ENCODE measurements at places on chromosomes 13 and 19.

DNA sequence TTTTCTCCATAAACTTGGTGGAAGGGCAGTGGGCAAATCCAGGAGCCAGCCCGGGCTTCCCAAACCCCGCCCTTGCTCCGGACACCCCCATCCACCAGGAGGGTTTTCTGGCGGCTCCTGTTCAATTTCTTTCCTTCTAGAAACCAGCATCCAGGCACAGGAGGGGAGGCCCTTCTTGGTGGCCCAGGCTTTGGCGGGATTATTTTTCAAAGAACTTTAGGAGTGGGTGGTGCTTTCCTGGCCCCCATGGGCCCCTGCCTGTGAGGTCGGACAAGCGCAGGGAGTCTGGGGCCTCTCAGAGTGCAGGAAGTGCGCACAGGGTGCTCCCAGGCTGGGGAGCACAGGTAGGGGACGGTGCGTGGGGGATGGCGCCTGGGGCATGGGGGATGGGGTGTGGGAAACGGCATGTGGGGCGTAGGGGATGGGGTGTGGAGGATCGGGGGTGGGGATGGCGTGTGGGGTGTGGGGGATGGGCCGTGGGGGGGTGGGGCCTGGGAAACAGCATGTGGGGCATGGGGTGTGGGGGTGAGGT lies 396 bp downstream of the F7 start:
- DNase-seq, result no peak

GRCh38 chr19:51101171-51101865 lies 6.9 kb downstream of the CTU1 start:
- DNase-seq, result no peak

DNA sequence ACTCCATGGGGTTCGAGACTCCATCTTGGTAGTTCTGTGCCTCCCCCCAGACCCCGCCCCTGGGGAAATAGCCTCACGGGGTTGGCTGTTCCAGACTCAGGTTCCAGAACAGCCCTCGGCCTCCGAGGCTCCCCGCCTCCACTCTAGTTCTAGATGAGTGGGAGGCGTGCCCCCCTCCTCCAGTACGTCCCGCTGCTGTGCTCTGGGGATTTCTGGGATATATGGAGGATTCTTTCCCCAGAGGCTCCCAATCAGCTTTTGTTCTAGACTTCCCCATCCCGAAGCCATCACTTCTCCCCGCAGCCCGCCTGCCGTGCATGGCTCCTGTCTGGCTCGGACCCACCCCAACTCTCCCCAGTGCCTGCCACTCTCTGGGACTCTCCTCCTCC lies 1.9 kb upstream of the CACNG7 start:
- no peak for DNase-seq

- no peak for DNase-seq
Observed at GRCh38 chr13:85108356-85108755, 690.9 kb downstream of the SLITRK6 start.

DNA sequence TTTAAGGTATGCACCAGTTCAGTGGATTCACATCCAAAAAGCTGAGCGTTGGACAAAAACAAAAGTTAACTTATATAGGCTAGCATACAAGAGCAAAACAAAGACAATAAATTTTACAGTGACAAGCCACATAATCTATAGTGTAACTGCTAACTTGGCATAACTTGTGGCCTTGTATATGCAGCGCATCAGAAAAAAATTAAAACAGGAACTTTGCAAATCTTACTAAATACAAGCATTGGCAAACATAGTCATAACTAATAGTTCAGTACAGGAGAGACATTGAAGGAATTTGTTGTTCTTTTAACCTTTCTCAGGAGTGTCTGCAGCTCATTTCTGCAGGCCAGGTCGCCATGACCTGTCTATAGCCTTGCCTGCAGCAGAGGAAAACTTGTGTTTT lies 54.6 kb downstream of the OR10H4 start:
- no peak for DNase-seq

GRCh38 chr13:23292586-23292985 lies 111.8 kb downstream of the SGCG start:
- no peak for DNase-seq

GRCh38 chr19:33437393-33437820 lies 63.9 kb downstream of the CEBPG start:
- DNase-seq, result no peak

DNA sequence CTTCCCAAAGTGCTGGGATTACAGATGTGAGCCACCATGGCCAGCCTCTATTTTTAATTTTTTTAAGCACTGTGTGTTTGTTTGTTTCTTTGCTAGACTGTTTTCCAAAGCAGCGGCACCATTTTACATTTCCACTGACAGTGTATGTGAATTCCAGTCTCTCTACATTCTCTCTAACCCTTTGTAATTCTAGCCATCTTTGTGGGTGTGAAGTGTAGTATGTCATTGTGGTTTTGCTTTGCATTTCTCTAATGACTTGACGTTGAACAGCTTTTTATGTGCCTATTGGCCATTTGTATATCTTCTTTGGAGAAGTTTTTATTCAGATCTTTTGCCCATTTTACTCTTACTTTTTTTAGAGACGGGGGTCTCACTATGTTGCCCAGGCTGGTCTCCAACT lies 11.6 kb downstream of the PNPLA6 start:
- DNase-seq, result peak; percentile 33

GRCh38 chr19:49470615-49470978 lies 3.4 kb upstream of the FLT3LG start:
- no peak for DNase-seq

GRCh38 chr19:35347171-35347929 lies at the start of gene FFAR1:
TSS of gene FFAR1 (plus strand) at chr19:35347902. CDS start at chr19:35351552, 3,650 bp downstream.
- peak; percentile 75 for DNase-seq

GRCh38 chr13:28438598-28439334 lies 56.2 kb downstream of the FLT1 start:
- DNase-seq, result no peak

GRCh38 chr13:97574926-97575325 lies 141.0 kb downstream of the RAP2A start:
- DNase-seq, result peak; percentile 10

GRCh38 chr13:80033286-80033685 lies 307.6 kb downstream of the SPRY2 start:
- DNase-seq, result no peak

DNA sequence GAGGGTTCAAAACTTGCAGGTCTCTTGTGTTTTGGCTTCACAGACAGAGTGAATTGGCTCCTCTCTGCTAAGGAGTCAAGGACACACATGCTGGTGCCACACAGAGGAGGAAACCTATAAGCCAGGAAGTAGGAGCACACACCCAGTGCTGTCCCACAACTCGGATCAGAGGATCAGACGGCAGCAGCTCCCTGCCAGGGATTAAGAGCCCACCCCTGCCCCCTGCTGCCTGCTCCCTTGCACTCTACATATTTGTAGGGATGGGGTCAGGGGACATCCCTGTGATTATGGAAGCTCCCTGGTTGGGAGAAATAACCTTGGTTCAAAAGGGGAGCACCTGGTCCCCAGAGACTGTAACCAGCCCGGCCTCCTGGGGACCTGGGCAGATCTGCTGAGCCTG lies 77.5 kb upstream of the CLDN10 start:
- no peak for DNase-seq

GRCh38 chr19:16198370-16198651 lies 600 bp downstream of the AP1M1 start:
- no peak for DNase-seq

GRCh38 chr19:58395979-58396627 lies 647 bp downstream of the RNF225 start:
- DNase-seq, result peak; percentile 40

DNA sequence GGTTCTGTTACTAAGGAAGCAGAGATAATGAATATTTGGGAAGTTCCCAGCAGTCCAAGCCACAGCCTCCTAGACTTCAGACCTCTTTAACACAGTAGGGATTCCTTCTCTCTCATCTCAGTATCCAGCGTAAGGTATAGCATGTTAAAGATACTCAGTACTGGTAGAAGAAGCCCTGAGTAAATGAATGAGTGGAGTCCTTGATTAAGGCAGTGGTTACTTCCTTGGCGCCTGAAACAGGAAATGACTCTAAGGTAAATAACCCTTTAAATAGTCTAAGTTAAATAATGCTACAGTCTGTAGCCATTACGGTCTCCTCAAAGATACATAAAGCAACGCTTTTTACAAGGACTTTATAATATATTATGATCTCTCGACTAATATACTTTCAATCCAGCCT lies 650.8 kb upstream of the MIR17HG start:
- DNase-seq, result no peak

DNA sequence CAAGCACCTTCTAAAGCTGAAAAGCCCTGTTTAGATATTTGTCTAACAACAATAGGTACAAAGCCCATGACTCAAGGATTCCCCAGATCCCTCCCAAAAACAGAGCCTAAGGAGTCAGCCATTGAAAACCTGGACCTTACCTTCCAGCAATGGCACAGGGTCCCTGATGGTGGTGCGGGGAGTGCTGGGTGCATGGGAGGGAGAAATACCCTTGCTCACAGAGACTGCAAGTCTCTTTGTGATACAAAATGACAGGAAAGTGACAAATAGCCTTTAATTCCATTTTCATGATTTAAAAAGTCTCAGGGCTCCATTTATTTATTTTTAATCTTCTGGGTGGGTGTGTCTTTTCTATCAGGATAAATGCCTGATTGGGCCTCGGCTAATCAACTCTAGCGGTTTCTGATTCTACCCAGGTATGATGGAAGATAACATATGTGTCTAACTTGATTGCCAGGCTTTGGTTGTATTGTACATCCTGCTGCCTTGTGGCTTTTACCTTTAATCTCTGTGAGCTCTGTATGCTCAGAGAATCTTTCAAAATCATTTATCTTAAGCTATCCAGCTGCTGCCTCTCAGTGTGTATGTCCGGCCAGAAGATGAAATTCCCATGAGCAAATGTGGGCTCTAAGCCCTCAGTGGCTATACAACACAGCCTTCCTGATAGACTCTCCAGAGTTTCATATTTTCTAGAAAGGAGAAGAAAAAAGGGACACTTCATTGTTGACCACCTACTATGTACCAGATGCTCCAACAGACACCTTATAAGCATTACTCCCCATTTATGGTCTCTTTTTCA lies 54.6 kb upstream of the FAM124A start:
- no peak for DNase-seq

- no peak for DNase-seq
Observed at GRCh38 chr13:24650161-24650560, 30.0 kb upstream of the ATP12A start.

- DNase-seq, result no peak
Observed at GRCh38 chr19:45500918-45501729, 2.9 kb downstream of the PPM1N start.

GRCh38 chr19:19257836-19258588 lies 15.1 kb downstream of the TM6SF2 start:
- DNase-seq, result no peak

DNA sequence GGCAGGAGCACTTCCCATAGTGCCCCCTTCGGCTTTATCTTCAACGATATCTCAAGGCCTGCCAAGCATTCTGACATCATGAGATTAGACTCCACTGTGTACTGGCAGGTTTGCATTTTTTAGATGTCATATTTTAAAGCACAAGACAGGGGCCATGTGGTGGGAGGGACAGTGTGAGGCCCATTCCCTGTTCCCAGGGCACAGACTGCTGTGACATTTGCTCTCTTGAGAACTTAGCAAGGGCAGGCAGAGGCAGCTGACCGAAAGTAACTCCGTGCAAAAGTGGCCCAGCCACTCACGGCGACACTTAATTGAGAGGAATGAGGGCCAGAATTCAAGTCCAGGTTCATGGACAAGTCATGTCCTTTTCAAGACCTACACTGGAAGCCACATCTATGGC lies 201.8 kb downstream of the COL4A1 start:
- no peak for DNase-seq

- DNase-seq, result no peak
Observed at GRCh38 chr19:47172666-47173455, 42.2 kb downstream of the SAE1 start.

DNA sequence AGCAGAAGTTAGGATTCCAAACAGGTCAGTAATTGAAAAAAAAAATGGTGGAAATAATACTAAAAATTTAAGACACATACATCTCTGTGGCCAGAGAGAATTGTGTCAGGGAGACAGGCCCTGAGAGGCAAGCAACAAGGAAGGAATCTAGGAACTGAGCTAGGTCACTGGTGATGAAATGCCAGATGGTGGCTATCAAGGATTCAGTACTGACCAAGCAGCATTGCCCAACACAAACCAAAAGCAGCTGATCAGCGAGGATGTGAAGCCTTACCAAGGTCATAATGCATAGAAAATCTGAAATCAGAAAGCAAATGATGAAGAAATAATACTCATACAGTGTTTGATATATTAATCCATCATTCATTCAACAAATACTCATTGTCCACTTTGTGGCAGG lies 905.0 kb downstream of the GPC5 start:
- DNase-seq, result no peak

DNA sequence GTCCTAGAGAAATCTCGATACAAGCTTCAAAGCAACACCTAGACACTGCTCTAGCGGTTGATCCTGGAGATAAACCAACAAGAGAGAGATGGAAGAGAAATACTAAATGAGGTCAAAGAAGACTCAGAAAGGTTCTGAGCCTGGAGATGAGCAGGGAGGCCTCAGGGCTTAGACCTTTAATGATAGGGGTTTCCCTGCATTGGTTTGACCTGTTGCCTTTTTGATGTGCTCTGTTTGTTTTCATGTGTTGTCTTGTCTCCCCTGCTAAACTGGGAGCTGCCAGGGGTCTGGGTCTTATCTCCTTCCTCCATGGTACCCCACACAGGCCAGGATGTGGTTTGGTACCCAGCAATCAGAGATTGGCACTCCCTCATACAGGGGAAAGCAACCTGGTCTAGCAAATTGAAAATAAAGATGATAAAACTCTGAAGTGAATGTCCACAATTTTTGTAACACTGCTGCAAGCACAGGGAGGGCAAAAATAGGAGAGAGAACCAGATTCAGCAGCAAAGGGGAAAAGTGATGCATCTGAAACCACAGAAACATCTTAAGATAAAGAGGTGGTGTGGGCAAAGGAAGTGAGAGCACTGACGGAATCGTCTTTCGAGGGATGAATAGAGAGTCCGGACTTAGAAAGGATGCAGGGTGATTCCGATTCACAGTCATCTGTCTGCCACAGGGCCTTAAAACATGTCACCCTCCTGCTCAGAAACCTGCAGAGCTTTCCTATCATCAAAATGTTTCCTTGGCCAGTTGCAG lies 3.5 kb downstream of the FFAR2 start:
- peak; percentile 63 for DNase-seq

DNA sequence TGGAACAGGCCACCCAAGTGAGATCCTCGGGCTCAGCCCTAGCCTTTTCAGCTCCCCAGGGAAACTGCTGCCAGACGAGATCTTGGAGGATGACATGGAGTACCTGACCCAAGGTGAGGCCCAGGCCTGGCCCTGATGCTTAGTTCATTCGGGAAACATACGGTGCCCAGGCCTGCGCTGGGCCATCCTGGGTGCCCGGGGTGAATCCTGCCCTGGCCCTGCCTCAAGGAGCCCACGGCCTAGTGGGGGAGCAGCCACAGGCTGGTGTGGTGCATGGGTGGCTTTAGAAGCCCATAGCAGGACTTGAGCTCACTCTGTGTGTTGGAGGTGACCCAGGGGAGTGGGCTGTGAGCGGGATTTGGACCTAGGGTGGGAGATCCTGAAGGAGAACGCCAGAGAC lies 10.1 kb downstream of the SIX5 start:
- no peak for DNase-seq
